Right atrium auricular region (tissue), 2 donors: ENCODE measurements at places on chromosomes 2 and 18. TPM values are rescaled to one million over a fixed set of nuclear protein-coding genes. Genes with fewer than 3 reads are reported as not detected.

- no peak overlapping the region for H3K4me3 ChIP-seq
- no peak for DNase-seq
- no peaks in the 10 kb centered on the region for H3K4me1 ChIP-seq
- H3K27ac ChIP-seq = no peak overlapping the region
Measured at GRCh38 chr2:203893401-203893800, 25.8 kb downstream of the CTLA4 start.

- no peaks in the 10 kb centered on the region for H3K4me1 ChIP-seq
- H3K27me3 ChIP-seq = no peaks in the 10 kb centered on the region
- DNase-seq = no peak
- no peak overlapping the region for H3K27ac ChIP-seq
Measured at GRCh38 chr2:177651833-177652232, 259.3 kb downstream of the AGPS start.

GRCh38 chr2:1377473-1377872 is 35.8 kb upstream of the TPO start:
- H3K27ac ChIP-seq = no peak overlapping the region
- H3K4me1 ChIP-seq = no peaks in the 10 kb centered on the region
- H3K4me3 ChIP-seq = peak overlapping the region; percentile 6
- DNase-seq = no peak
- H3K27me3 ChIP-seq = no peaks in the 10 kb centered on the region
- no peaks in the 10 kb centered on the region for H3K36me3 ChIP-seq

DNA sequence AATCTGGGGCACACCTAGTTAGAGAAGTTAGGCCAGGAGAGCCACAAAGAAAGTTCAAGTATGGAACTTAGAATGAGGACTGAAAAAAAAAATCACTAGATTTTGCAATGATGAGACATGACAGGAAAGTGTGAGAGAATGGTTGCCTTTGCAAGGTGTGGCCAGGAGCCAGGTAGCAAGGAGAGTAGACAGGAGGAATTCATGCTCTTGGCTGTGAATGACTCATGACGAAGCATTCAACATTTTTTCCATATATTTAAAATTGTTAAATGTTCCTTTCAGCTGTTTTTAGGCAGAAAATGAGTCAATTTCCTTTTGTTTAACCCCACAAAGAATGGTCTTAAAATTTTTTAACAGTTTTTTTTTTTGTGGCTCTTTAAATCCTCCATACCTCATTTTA is 636.9 kb downstream of the PLCL1 start:
- no peak for DNase-seq
- no peaks in the 10 kb centered on the region for H3K27me3 ChIP-seq
- H3K4me3 ChIP-seq = no peak overlapping the region
- H3K27ac ChIP-seq = no peak overlapping the region

GRCh38 chr2:73406996-73407395 is 21.4 kb downstream of the ALMS1 start:
- no peak overlapping the region for H3K4me3 ChIP-seq
- no peaks in the 10 kb centered on the region for H3K36me3 ChIP-seq
- H3K27me3 ChIP-seq = no peaks in the 10 kb centered on the region
- H3K4me1 ChIP-seq = no peaks in the 10 kb centered on the region
- no peak for DNase-seq

- no peak for DNase-seq
- H3K4me1 ChIP-seq = no peaks in the 10 kb centered on the region
- H3K27ac ChIP-seq = no peak overlapping the region
Measured at GRCh38 chr2:203750346-203751068, 44.1 kb downstream of the CD28 start.

DNA sequence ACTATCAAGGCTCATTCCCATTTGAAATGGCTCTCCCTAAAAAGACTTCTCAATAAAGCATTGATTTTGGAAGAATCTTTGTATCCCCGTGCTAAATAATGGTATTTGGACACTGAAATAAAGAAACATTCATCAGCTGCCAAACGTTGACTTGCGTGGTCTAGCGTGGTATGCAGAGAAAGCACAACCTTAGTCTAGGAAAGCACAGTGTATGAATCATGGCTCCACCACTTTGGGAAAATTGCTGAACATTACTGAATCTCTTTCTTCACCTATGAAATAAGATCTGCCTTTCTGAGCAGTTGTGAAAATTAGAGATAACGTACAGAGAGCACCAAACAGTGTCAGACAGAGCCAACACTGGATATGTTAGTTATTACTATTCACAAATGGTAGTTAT is 353.9 kb downstream of the SS18 start:
- no peaks in the 10 kb centered on the region for H3K27me3 ChIP-seq
- DNase-seq = no peak
- H3K4me1 ChIP-seq = no peaks in the 10 kb centered on the region
- no peak overlapping the region for H3K4me3 ChIP-seq

DNA sequence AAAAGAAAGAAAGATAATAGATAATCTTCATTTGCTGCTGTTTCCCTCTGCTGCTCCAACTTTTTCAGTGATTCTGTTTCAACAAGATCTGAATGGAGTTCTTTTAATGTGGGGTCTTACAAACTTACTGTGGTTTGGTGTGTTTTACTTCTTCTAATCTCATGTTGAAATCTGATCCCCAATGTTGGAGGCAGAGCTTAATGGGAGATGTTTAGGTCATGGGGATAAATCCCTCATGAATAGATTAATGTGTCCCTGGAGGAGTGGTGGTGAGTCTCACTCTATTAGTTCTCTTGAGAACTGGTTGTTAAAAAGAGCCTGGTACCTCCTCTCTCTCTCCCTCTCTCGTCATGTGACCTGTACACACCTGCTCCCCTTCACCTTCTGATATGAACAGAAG is 442.4 kb downstream of the EPHA4 start:
- no peak overlapping the region for H3K27ac ChIP-seq
- DNase-seq = no peak
- no peaks in the 10 kb centered on the region for H3K27me3 ChIP-seq
- H3K4me3 ChIP-seq = no peak overlapping the region
- H3K4me1 ChIP-seq = peaks cover 3% of the 10 kb centered on the region

DNA sequence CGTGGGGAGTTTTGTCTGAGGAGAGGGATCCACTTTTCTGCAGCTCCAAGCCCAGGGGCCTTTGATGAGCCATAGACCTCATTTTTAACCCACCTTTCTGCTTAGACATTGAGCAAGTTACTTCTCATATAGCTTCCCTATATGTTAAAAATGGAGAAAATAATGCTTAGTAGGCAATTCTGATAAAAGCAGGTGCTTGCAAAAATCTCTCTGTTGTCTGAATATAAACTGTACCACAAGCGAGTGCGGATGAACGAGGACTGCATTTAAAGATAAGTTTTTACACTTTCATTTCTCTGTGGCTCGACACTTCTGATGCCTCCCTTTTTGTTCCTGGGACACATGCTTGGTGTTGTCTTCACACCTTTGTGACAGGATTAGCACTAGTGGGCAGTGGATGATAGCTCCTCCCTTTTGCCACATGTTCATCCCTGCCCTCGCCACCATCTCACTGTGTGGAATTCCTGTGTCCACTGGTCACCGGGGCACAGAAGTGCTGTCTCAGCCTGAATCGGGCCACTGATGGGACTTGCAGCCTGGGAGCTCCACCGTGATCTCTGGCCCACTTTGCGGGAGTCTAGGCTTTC is 1.6 kb downstream of the TYMS start:
- H3K27me3 ChIP-seq = no peaks in the 10 kb centered on the region
- DNase-seq = no peak
- peaks cover 12% of the 10 kb centered on the region for H3K4me1 ChIP-seq
- H3K4me3 ChIP-seq = peak overlapping the region; percentile 76
- no peak overlapping the region for H3K27ac ChIP-seq

GRCh38 chr2:18404708-18405107 is 155.7 kb downstream of the RDH14 start:
- no peak overlapping the region for H3K4me3 ChIP-seq
- no peaks in the 10 kb centered on the region for H3K36me3 ChIP-seq
- no peak overlapping the region for H3K27ac ChIP-seq
- DNase-seq = no peak
- no peaks in the 10 kb centered on the region for H3K27me3 ChIP-seq

GRCh38 chr2:161400076-161400475 is 16.0 kb upstream of the TBR1 start:
- H3K27ac ChIP-seq = no peak overlapping the region
- peaks cover 25% of the 10 kb centered on the region for H3K36me3 ChIP-seq
- no peak for DNase-seq
- no peak overlapping the region for H3K4me3 ChIP-seq
- H3K27me3 ChIP-seq = no peaks in the 10 kb centered on the region

Gene ADD2
- 1.4 TPM for total RNA-seq

Gene TUBA4B
- total RNA-seq = not detected

Gene DNAH7
- 0.52 TPM for total RNA-seq

Gene TTN
- 3,257 TPM for total RNA-seq

Gene RUFY4
- total RNA-seq = not detected
